ENCODE measurements at places on chromosomes 13 and 19.
A peak's percentile ranks its signal among the peaks of the same experiment; 100 is the strongest.

- no peak for DNase-seq
Observed at GRCh38 chr13:46831588-46832194, 34.7 kb upstream of the ESD start.

DNA sequence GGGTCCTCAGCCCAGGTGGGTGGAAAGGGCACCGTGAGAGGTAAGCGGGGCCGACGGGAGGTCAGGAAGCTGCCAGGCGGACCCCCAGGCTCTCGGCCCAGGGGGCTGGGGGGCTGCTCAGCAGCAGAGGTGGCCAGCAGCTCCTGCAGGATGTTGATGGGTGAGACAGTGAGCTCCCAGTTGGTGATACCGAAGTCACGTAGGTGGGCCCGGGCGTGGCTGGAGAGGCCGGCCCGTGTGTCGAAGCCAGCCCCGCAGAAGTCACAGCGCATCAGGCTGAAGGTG is 13.0 kb downstream of the WIZ start:
- DNase-seq = no peak

DNA sequence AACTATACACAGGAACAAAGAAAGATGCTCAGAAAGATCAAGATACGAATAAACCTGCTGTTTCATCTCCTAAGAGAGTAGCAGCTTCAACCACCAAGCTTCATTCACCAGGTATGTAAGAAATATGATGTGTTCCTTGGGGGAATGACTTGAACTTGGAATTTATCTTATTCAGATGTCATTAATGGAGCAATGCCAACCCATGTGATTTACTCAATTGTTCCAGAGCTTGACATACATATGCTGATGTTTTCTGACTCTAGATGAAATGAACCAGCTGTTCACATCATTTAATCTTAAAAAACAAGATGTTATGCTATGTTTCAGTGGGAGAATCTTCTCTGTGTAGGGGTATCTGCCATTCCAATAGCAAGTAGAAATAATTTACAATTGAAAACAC is 270.9 kb downstream of the SLC7A1 start:
- DNase-seq = no peak

GRCh38 chr13:109182777-109183465 is 553.5 kb downstream of the MYO16 start:
- DNase-seq = no peak

- DNase-seq = no peak
Observed at GRCh38 chr13:64546371-64546770, 2683.8 kb downstream of the PCDH9 start.

DNA sequence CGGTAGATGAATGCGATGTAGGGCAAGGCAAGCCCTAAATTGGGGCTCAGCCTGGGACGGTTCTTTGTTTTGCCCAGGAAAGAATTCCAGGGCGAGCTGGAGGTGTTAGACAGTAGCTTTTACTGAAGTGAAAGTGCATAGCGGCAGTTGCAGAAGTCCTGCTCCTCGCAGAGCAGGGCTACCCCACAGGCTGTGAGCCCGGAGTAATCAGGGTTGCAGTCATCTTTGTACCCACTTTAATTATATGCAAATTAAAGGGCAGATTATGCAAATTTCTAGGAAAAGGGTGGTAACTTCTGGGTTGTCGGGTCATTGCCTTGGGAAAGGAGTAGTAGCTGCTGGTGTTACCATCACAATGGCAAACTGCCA is 30.5 kb downstream of the VAV1 start:
- DNase-seq = no peak

DNA sequence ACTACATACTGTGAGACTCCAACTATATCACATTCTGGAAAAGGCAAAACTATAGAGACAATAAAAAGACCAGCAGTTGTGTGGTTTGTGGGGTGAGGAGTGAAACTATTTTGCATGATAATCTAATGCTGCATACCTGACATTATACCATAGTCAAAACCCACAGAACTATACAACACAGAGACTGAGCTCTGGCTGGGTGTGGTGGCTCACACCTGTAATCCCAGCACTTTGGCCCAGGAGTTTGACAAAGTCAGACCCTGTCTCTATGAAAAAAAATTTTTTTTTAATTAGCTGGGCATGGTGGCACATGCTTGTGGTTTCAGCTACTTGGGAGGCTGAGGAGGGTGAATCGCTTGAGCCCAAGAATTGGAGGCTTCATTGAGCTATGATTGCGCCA is 11.9 kb downstream of the ZNF541 start:
- no peak for DNase-seq

- no peak for DNase-seq
Observed at GRCh38 chr19:40232479-40232878, 6.0 kb upstream of the CCNP start.

DNA sequence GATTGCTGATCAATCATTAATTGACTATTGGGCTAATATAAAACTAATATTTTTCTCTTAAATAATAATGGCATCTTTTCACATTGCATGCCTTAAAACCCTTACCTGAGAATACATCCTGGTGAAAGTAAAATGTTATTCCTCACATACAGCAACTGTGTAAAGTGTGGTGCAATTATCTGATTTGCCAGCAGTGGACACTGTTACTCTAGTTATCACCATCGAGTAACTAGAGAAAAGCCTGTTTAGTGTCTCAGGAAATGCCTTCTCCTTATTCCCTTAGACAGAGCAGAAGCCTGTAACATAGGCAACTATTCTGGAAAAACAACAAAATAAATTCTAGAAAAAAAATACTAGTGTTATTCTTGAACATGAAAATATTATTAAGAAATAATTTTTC is 459.8 kb downstream of the FGF14 start:
- no peak for DNase-seq

- DNase-seq = peak; percentile 86
Observed at GRCh38 chr13:99215184-99215830, 14.7 kb downstream of the UBAC2 start.

DNA sequence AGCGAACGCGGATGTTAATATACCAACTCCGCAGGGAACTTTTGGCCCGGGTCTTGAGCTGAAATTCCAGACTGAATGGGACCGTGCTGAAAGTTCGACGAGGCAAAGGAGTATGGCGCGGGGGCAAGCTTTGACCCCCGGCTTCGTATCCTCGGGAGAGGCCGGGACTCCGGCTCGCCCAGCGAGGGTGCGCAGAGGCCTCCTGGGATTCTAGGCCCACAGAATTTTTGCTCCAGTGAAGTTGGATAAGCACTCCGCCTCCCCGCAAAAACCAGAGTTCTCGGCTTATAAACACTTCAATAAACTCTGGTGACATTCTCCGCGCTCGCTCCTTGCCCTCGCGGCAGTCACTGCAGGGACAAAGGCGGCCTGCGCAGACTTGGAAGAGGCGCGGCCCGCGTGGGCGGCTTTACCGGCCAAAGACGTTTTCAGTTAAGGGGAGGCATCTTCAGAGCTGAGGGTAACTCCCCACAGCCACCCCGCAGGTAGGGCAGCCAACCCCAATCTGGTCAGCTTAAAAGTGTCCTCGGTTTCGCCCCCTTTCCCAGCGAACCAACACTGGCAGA is 112.6 kb downstream of the KCNRG start:
- no peak for DNase-seq

DNA sequence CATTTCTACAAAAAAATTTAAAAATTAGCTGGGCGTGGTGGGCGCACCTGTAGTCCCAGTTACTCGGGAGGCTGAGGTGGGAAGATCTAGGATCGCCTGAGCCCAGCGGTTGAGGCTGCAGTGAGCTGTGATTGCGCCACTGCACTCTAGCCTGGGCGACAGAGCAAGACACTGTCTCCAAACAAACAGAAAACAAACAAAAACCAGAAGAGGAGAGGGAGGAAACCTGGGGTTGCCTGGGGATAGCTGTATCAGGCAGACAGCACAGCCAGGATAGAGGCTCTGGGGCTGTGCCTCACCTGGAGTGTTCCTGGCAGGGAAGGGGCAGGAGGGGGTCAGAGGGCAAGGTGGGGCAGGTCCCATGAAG is 2.6 kb upstream of the POLR2E start:
- DNase-seq = no peak

- peak; percentile 86 for DNase-seq
Observed at GRCh38 chr19:13100031-13100588, 2.5 kb downstream of the LYL1 start.

DNA sequence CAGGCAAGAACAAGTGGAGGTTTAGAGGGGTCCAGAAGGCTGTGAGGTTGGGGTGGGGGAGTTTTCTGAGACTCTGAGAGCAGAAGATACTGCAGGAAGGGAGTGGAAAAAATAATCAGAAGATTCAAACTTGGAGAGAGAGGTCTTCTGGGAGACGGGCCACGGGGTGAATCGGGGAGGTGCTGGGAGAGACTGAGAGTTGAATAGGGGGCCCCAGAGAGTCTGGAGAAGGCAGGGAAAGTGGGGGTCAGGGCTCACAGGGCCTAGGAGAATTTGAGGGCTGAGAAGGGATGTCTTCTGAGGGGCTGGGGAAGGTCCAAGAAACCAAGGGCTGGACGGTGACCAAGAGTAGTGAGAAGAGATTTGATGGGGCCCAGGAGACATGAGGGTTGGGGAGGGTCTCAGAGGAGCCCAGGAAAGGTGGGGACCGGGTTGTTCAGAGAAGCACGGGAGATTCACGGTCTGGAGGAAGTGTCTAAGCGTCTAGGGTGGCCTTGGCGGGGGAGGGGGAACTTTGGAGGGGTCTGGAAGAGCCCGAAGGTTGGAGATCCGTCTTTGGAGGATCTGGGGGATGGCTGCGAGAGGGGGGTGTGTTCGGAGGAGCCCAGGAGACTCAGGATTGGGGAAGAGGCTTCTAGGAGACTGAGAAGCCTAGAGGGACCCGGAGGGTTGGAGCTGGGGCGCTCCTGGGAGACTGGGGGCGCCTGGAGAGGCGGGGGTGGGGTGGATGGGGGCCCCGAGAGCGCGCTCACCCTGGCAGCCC is 1.5 kb downstream of the KCNC3 start:
- DNase-seq = peak; percentile 50

DNA sequence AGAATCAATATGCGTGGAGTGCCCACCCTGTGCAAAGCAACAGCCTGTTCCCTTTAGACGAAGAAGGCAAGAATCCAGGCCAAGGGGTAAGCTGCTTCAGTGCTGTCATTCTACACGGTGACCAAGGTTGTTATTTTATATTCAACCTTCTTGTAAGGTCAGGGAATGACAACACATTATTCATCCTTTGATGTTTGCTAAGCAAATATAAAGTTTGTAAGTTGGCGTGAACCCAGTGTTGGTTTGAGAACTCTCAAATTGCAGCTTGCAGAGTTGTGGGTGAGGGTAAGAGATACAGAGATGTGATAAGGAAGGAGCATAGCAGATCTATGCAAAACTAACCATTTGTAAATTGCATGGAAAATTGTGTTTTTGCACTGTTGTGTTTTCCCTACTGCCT is 436.7 kb downstream of the FGF9 start:
- DNase-seq = no peak

GRCh38 chr13:110815471-110816204 is 99.2 kb downstream of the ANKRD10 start:
- DNase-seq = no peak

DNA sequence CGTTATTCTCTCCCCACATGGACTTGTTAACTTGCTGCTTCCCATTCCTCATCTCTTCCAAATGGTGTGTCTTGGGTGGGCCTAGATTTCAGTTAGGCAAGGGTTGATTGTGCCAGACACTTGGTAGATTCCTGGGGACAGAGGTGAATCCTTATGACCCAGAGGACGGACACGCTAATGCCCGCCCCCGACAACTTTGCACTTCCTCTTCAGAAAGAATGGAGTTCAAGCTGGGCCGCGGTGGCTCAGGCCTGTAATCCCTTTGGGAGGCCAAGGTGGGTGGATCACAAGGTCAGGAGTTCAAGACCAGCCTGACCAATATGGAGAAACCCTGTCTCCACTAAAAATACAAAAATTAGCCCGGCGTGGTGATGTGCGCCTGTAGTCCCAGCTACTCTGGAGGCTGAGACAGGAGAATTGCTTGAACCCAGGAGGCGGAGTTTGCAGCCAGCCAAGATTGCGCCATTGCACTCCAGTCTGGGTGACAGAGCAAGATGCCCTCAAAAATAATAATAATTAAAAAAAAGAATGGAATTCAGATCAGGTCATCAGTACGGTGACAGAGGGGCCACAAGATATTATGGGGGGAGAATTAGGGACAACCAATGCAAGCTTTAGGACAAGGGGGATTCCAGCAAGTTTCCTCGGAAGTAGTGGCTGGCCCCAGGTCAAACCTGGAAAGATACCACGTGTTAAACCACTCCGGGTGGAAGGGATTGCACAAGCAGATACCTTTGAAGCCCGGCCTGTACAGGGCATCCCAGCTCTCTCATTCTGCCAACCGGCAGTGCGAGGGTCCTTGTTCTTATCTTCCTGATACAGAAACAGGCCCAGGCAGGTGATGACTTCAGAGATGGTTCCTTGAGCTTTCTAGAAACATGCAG is 2.7 kb downstream of the MYO9B start:
- no peak for DNase-seq

DNA sequence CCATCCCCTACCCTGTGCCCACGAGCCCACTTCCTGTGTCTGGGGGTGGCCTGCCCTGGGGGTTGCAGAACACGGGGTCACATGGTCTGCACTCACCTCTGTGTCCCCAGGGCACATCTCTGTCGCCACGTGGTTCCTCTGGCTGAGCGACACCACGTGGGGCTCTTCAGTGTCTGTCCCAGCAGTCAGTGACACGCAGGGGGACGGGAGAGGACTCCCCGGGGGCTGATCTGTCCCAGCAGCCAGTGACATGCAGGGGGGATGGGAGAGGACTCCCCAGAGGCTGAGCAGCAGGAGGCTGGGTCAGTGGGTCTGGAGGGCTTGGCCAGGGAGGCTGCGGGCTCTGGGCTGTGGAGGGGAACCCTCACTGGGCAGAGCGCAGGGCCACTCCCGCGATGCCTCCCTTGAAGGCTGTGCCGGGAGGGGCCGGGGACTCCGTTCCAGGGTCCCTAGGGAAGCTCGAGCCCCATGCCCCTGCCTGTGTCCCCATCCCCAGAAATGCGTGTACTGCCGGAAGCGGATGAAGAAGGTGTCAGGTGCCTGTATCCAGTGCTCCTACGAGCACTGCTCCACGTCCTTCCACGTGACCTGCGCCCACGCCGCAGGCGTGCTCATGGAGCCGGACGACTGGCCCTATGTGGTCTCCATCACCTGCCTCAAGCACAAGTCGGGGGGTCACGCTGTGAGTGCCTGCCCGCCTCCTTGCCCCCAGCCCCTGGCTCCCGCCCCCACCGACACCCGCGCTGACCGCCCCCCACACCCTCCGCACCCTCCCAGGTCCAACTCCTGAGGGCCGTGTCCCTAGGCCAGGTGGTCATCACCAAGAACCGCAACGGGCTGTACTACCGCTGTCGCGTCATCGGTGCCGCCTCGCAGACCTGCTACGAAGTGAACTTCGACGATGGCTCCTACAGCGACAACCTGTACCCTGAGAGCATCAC is 174.8 kb downstream of the KDM4B start:
- no peak for DNase-seq

DNA sequence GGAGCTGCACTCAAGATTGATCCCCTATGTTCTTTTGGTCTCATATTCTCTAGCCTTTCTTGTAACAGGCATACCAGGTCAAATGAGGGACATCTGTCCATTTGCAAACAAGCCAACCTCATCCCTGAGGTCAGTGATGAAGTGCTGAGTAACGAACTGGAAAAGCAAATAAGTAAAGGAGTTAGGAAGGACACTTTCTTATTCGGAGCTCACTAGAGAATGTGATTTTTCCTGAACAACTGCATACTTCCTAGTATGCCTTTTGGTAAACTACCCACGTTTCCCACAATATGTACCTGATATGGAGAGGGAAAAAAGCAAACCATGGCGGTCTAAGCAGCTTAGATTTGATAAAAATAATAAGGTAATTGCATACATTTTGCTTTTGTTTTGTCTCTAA is 91.0 kb upstream of the MYCBP2 start:
- no peak for DNase-seq
